Stimulated activated CD4-positive, alpha-beta T cell treated with anti-CD3 and anti-CD28 coated beads, Interleukin-2, amount 100 ng/mL, for 24 hours (primary cell): ENCODE measurements at places on chromosomes 11 and 22.

- peak; percentile 39 for DNase-seq
These were observed at the start of gene TSPAN18 for GRCh38 chr11:44726283-44727113. TSPAN18 (plus strand) TSS chr11:44726962; CDS start chr11:44906417, 179,455 bp downstream.

DNA sequence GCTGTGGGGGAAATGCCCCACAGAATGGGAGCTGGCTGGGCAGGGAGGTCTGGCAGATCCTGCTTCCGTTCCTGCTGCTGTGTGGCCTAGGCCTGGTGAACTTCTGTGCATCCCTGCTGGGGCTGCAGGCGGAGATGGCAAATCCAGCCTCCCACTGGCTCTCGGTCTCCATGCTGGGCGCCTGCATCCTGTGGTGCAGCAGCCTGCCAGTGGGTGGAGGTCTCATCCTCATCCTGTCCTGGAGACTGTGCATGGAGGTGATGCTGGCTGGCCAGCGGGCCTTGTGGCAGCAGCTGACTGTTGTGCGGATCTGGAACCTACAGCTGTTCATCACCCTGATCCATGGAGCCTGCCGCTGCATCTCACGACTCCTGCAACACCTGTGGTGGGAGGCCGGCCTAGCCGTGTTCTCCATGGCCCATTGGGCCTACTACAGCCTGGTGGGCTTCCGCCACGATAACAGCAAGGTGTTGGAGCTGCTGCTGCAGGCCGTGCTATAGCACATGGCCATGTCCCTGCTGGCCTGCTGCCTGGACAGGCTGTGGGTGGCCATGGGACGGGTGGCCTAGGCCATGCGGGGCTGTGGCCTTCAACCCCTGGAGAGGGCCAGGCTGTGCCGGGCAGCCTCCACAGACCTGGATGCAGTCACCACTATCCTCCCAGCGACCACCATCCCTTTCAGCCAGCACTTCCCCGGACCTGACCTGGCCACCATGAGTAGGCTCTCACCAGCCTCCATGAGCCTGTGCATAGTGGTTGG is 8.8 kb upstream of the RPL3 start:
- no peak for DNase-seq

DNA sequence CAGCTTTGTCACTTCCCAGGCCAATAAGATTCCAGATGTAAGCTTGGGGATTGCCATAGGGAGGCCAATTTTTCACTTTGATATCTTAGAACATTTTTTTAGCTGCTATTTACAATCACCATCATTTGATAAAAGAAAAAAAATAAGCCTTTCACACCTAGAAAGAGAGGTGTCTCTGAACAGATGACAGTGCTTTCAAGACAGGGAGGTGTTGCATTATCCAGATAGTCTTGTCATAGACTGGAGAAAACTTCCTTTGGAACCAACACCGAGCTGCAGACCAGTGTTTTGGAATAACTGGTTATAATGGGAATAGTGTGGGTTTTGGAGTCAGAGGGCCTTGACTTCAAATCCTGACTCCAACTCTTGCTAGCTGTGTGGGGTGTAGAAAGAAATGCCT is 101.0 kb downstream of the SLC1A2 start:
- no peak for DNase-seq

GRCh38 chr11:32479291-32479690 is 44.0 kb upstream of the WT1 start:
- no peak for DNase-seq

GRCh38 chr11:9072626-9073176 is 18.7 kb downstream of the SCUBE2 start:
- DNase-seq: no peak

- DNase-seq: no peak
These were observed 47.0 kb downstream of the APOL1 start for GRCh38 chr22:36299911-36300310.
